ENCODE measurements at places on chromosomes 3 and 15.

- no peak for DNase-seq
Measured at GRCh38 chr3:188176884-188177283, 22.9 kb downstream of the LPP start.

- DNase-seq = no peak
Measured at GRCh38 chr3:133934073-133934970, 38.6 kb upstream of the RAB6B start.

- no peak for DNase-seq
Measured at GRCh38 chr3:148916132-148916531, 51.0 kb downstream of the CPA3 start.

GRCh38 chr3:98536456-98537017, 4.8 kb downstream of the GPR15 start:
- no peak for DNase-seq

DNA sequence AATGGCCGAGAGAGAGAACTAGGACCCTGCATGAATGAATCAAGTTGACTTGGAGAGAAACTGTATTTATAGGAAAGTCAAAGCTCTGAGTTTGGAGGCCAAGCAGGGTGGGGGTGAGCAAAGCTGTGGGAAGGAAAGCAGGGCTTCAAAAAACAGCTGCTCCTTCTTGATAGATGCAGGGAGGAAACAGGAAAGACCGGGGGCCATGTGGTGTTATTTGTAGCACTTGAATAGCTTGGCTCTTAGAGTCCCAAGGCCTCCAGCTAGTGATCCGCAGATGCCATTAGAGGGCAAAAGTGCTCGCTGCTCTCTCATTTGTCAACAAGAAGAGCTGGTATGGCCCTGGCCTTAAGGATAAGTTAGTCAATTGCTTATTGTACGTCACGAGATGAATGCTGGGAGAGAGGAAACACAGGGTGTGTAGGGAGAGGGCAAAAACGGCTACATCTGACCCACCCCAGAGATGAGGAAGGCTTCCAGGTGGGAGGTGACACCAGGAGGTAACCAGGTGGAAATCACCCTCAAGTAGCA, at the start of gene ALG1L2:
Gene ALG1L2, plus strand, starts transcription at position 481 of the 531 bp plus-strand sequence. CDS start 186 bp downstream, outside the sequence.
- no peak for DNase-seq

- DNase-seq = no peak
Measured at GRCh38 chr3:183038757-183039156, 58.4 kb upstream of the DCUN1D1 start.

DNA sequence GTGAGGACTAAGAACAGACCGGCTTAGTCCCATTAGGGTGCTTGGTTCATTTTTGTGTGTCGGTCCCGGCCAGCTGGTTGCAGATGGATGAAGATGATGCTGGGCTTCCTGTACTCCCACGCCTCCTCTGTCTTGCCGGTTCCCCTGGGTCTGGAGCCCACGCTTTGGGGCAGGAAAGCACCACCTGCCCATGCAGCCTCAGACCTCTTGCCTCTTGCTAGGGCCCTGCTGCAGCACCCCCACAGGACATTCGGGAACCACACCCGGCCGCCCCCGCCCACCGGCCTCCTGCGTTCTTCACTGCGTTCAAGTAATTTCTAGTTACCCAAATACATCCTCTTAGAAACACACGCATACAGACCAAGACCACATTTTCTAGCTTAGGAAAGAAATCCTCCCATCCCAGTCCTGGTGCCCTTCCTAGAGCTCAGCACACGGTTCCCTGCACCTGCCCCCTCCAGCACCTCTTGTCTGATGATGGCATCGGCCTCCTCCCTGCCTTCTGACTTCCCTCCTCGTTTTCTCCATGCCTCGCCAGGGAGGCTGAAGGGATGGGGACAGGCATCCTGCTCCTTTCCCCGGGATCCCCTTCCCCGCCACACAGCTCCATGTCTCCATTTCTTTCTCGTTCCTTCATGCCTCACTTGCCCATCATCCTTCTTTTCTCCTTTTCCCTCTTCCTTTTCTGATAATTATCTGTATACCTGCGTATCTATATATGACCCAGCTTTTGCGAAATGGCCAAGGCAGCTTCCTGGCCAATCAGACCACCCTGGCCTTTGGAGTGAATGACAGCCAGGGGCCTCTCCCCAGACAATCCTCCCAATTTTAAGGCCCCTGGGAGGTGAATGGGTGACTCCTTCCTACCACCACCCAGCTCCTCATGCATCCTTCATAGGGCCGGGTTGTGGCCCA, 30.9 kb downstream of the FAM3D start:
- no peak for DNase-seq

DNA sequence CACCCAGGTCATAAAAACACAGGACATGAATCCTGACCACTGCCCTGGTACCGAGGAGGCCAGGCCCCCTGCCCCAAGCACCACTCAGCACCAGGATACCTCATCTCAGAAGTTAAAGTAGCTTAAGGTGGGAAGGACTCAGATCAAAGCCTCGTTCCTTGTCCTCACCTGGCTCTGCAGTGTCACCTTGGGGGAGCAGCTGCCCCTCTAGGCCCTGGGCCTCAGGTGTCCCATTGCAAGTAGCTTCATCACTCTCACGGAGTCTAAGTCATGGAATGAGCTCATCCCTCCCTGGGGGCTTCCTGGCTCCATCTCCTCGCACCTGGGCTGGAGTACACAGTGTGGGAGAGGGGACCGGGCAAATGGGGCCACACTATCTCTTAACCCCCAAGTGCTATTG, 148.0 kb downstream of the TPRA1 start:
- DNase-seq = no peak

GRCh38 chr3:38020342-38020726, 9.1 kb downstream of the PLCD1 start:
- DNase-seq = no peak

- no peak for DNase-seq
Measured at GRCh38 chr15:57364282-57365007, 11.9 kb upstream of the CGNL1 start.

DNA sequence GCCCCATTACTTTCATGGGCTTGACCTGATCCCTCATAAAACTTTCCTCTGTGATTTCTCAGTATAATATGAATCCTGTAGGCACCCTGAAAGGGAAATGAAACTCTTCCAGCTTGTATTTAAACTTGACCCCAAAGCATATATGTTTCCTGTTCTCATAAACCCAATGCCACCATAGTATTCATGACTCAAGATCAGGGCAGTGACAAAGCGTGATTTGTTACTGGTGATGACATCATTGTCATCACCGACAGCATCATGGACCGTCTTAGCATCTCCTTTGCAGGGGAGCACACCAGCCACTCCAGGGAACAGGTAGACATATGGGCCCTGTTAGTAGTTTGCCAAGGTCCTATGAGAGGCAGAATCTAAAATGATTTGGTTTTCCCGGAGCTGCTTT, 741.2 kb downstream of the NR2F2 start:
- no peak for DNase-seq

GRCh38 chr15:74821091-74821789, 5.2 kb upstream of the CPLX3 start:
- no peak for DNase-seq

GRCh38 chr3:6717026-6717943, 143.6 kb upstream of the GRM7 start:
- no peak for DNase-seq

- DNase-seq = no peak
Measured at GRCh38 chr15:44024155-44024554, 170.9 kb downstream of the FRMD5 start.

DNA sequence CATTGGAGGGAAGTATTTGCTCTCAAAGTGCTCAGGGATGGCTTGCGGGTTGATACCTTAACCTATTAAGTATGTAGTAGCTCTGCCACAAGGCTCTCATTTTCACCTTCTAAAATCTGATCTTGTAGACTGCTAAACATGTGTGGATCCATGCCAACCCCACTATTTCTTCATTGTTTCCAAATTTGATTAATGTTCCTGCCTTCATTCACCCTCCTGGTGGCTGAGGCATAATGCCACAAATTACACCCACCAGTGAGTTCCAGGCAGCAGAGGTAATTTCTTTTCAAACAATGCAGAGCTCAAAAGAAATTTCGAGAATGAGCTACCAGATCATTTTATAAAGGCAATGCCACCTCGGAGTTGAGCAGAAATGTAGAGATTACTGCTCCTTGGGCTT, 71.0 kb downstream of the EDEM1 start:
- no peak for DNase-seq

GRCh38 chr3:71710906-71711494, 14.2 kb downstream of the EIF4E3 start:
- DNase-seq = no peak

- no peak for DNase-seq
Measured at GRCh38 chr3:116821371-116821770, 111.8 kb downstream of the TUSC7 start.

GRCh38 chr3:63740116-63740515, 79.0 kb upstream of the C3orf49 start:
- no peak for DNase-seq

DNA sequence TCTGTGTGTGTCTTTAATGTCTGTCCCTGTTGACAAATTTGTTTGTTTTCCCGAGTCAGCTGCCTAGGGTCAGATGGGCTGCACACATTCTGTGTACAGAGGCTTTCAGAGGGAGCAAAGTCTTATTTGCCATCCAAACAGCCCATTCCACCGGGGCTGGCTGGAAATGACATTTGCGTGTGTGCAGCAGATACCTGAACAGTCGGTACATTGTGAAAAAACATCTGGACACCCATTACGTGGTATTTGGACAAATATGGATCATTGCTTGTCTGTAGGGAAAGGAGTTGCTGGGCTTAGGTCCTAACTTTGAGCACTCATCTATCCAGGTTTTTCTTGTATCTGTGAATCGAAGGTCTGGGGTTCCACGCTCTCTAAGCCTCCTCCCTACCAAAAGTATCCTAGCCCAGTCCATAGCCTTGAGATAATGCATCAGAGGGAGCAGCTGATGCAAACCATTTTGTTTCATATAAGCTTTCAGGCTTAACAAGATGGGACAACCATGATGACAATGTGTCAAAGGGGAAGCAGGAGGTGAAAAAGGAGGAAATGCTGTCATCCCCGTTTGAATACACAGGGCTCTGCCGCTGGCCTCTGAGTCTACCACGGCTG, 22.2 kb upstream of the CMTM8 start:
- no peak for DNase-seq

- DNase-seq = no peak
Measured at GRCh38 chr15:72034859-72035650, 82.9 kb downstream of the MYO9A start.

DNA sequence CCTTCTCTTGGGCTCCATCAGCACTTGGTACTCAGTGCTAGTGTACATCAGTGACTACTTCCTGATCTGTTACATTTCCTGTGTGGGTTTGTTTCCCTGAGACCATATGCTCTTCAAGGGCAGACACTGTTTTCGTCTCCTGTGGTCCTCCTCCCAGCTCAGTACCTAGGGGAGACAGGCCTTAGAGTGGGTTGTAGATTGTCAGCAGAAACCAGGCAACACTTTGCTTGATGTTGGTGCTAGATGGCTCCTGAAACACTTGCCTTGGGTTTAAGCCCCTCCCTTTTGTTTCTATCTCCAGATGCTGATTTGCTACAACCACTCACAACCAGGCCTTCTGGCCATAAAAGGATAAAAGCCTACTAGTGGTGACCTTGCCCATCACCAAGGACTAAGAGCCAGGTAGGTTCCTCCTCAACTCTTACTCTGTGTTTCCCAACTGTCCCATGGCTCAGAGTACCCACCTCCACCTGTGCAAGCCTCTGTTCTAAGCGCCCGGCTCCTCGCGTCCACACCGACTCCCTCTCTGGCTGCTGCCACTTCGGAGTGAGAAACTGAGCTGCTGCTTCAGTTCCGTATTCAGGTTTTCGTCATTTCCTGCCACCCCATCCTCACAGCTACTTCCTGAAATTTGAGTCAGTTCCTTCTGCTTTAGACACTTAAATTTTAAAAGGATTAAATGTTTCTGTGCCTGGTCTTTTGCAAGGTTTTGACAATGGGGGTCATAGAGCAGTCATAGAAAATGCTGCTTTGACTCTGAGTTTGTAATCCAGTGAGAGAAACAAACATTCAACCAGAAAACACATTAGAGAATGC, at the start of gene HCLS1:
Gene HCLS1, minus strand, starts transcription at position 548 of the 816 bp plus-strand sequence. CDS start 2,556 bp downstream, outside the sequence.
- DNase-seq = peak; percentile 74

DNA sequence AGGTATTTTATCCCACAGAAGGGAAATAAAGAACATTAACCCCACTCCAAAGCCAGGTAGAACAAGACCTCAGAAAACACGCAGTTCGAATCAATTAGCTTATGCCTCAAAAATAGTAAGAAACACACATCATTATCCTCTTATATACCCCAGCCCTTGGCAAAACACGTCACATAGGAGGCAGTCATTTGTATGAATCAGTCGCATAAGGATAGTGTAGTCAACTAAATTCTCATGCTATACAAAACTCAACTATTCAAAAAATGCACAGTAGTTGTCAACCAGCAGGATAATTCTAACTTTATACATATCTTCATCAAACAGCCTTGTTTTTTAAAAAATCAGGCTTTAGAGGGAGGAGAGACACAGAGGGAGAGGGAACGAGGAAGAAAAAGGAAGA, 298.4 kb downstream of the FOXP1 start:
- no peak for DNase-seq

GRCh38 chr15:48680841-48681240, 35.3 kb upstream of the FBN1 start:
- no peak for DNase-seq

GRCh38 chr3:50295553-50296431, 3.4 kb downstream of the HYAL3 start:
- DNase-seq = no peak

- no peak for DNase-seq
Measured at GRCh38 chr3:102791641-102792589, 357.1 kb downstream of the ZPLD1 start.

- DNase-seq = no peak
Measured at GRCh38 chr15:25242166-25242879, 196.5 kb downstream of the UBE3A start.

DNA sequence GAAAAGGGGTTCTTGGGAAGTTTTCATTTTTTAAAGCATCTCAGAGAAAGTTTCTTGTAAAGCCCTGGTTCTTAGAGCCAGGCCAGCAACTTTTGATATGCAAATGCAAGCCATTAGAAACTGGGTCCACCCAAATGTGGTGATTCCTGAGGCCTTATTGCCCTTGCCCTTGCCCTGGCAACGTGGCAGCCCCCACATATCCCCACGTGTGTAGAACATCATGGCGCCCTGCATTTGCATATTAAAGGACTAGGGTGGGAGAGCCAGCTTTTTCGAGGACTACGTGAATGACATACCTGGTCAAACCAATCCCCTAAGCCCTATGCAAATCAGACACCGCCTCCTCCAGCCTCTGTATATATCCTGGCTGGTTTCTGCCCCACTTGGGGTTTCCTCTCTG, 314.9 kb upstream of the NECTIN3 start:
- DNase-seq = no peak

DNA sequence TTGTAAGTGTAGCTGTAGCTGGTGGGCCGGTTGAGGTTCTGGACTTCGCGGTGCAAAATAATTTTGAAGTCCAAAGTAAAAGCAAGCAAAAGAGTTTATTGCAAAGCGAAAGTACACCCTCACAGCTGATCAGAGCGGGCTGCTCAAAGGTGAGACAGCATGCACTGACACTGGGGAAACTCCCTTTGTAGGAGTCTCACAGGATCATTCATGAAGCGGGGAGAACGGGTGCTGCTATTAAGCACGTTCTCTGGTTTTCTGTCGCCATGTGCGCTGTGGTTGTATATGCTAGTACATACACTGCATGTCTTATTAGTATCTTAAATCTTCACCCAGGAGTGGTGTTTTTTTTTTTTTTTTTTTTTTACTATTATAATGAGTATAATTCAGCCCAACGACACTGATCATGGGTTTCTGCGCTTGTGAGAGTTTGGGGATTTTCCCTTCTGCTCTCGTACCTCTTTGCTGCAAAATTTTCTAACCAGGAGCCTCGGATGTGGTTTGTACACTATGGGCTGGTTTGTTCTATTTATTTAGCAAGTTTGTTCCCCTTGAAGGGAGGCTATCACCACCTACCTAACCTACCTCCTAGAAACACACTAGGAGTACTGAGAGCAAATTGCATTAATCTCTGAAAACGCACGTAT, 1.4 kb upstream of the AP4E1 start:
- peak; percentile 89 for DNase-seq
